Hair follicular keratinocyte (primary cell): ENCODE measurements at places on chromosomes 16 and 17. TPM values are rescaled to one million over a fixed set of nuclear protein-coding genes. Genes with fewer than 3 reads are reported as not detected.

Gene PYY
- total RNA-seq: 0.11 TPM in 1 of 2 replicates, not detected in the other

Gene EPN3
- 83.9 and 90.6 TPM in 2 replicates for total RNA-seq

Gene ALOX15
- not detected in 2 replicates for total RNA-seq

Gene KRT39
- total RNA-seq: not detected in 2 replicates

Gene TBC1D3I
- 0.08 TPM in 1 of 2 replicates, not detected in the other for total RNA-seq

Gene NKD1
- total RNA-seq: 0.16 and 0.23 TPM in 2 replicates

Gene MT4
- not detected in 2 replicates for total RNA-seq

Gene KCNJ2
- 0.08 TPM in 1 of 2 replicates, not detected in the other for total RNA-seq

Gene ITGA2B
- total RNA-seq: 0.15 and 0.23 TPM in 2 replicates

Gene HOXB1
- not detected in 2 replicates for total RNA-seq

Gene LYRM9
- total RNA-seq: 4.1 and 5.5 TPM in 2 replicates

Gene PRSS33
- not detected in 2 replicates for total RNA-seq

Gene LONP2
- 30.2 and 35.7 TPM in 2 replicates for total RNA-seq

Gene KRTAP17-1
- total RNA-seq: not detected in 2 replicates

Gene TRIM72
- total RNA-seq: not detected in 2 replicates

Gene DPH1
- 21.0 and 24.6 TPM in 2 replicates for total RNA-seq

Gene KRTAP3-2
- not detected in 2 replicates for total RNA-seq
